ENCODE measurements at places on chromosomes 5 and 9.

DNA sequence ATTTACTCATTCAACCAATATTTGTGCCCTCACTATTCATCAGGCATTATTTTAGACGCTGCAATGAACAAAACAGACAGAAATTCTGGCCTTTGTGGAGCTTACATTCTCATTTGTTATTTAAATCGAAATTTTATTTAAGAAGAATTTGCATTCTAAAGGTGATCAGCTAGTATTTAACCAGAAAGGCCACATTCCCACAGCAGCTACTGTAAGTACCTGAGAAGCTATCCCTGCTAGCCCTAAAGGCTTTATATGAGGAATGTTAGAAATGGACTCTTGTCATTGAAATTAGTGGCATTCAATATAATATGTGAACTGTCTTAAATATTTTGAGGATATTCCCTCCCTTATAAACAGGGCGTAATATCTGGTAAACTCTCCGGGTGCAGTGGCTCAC lies 35.0 kb upstream of the GOLM1 start:
- no peak for DNase-seq

GRCh38 chr9:135559606-135560005 lies 1.9 kb upstream of the PAEP start:
- DNase-seq, result no peak

DNA sequence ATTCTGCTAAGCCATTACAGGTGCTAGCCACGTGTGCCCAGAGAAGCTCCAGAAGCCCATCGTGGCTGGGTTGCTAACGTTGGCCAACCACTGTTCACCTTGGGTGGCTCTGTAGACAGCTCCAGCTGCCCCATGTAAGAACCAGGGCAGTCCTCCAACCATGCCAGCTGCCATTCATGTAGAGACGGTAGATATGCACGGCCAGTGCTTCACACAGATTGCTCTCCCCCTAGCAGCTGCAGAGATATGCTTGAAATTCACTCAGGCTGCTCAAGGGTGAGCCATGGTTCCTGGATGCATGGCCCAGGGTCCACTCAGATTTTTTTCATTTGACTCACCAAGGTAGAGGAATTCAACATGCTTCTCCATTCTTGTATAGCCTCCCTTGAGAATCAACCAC lies 31.0 kb downstream of the GADD45G start:
- DNase-seq, result peak; percentile 67

DNA sequence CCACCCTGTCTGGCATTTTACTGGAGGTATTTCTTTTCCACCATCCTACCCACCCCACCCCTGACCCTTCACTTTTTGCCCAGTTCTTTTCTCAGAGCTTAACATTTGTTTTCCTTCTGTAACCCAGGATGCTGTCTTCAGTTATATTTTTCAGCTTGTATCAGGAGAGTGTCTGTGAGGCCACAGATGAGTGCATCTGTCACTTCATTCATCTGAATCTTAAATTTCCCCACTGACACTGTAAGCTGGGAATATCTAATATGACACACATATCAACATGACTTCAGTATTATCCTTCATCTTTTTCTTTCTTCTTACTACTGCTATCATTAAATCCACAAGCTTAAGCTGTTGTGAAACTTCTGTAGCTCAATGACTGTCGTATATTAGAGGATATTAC lies 4.9 kb downstream of the MARCHF3 start:
- DNase-seq, result no peak

- DNase-seq, result no peak
Observed at GRCh38 chr9:82558346-82558745, 504.6 kb downstream of the RASEF start.

- no peak for DNase-seq
Observed at GRCh38 chr5:105803431-105803830, 1867.3 kb downstream of the EFNA5 start.

DNA sequence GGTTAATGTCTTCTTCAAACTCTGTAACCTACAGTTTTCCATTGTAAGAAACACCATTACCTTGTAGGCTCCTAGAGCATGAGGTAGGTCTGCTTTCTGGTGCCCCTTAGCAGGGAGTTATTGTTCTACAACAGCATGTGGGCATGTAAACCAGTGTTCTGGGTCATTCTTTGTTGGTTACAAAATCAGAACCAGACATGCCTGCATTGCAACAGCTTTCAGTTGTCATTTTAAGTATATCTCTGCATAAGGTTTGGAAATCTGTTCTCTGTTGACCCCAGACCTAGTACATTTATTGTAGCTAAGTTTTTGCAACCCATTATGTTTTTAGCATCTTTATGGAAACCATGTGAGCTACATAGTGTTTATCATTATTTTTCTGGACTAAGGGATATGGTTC lies 10.9 kb downstream of the RGMB start:
- DNase-seq, result no peak

DNA sequence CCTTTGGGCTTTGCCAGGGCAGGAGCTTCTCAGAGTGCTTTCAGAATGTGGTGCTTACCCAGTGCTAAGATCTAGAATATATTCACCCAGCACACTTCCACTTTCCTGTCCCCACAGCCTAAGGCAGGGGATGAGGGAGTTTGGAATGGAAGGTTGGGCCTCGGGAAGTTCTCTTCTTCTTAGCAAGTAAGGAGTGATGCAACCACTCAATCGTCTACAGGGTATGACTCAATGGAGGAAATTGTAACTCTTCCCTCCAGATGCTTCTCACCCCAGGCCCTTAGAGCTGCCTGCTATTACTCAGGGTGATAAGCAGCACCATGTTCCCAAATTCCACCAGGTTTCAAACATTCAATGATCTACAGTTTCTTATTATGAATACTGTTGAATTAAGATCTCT lies 30.8 kb upstream of the AGGF1 start:
- no peak for DNase-seq

GRCh38 chr5:154238776-154239481 lies 48.4 kb downstream of the GALNT10 start:
- no peak for DNase-seq

DNA sequence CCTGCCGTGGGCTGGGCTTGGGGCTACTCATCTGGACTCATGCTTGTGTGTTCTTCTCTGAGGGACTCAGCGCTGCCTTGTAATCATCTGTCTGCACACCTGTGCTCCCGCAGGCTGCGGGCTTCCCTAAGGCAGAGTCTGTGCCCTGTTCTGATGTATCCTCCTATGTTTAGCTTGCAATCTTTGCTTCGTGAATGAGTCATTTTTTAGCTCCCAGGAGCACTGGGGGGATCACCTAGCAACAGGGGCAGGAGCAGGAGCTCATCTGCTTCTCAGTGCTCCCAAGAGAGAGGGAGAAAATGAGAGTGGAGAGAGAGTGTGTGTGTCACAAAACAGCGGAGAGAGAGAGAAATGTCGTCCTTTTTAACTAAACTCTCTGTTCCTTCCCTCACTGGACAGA lies 202.4 kb upstream of the ZNF618 start:
- DNase-seq, result no peak

GRCh38 chr9:72788966-72789735 lies 163.7 kb downstream of the ALDH1A1 start:
- DNase-seq, result no peak

GRCh38 chr9:91562416-91562815 lies 138.8 kb upstream of the NFIL3 start:
- no peak for DNase-seq

- DNase-seq, result peak; percentile 8
Observed at GRCh38 chr5:73654171-73654811, 28.3 kb downstream of the ARHGEF28 start.

GRCh38 chr5:20833081-20833627 lies 845.2 kb upstream of the CDH18 start:
- peak; percentile 35 for DNase-seq

DNA sequence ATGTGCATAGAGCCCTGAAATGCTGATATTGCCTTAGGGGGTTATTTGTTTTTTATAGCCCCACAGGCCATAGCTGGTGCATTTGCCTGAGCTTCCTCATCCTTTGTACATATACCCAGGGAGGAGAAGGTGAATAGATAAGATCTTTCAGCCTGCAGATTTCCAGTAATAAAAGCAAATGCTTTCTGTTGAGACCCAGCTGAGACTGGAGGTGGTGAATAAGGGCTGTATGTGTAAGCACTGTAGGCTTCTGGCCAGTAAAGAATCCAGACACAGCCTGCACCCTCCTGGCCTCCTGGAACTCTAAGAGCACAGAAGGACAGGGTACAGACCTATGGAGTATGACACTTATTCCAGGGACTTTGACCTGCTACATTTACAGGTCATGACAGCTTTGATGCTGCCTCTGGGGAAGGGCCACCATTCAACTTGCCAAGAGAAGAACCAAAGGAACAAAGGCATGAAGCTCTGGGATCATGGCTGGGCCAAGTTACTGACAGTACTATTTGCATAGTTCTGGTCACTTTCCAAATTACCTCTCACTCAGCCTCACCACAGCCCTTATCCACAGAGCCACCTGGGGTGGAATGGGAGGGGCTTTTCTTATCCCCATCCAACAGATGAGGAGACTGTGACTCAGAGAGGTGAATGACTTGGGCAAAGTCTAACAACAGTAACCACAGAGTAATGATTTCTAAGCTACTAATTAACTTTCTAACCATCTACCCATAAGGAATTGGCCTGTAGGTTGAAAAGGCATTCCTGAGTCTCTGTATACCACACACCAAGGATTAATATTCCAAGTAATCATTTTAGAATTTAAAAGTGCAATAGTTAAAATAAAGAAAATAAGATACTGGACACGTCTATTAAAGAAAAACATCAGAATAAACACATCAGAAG lies 604.5 kb upstream of the KLF4 start:
- DNase-seq, result no peak

- DNase-seq, result no peak
Observed at GRCh38 chr5:18380729-18381362, 746.6 kb downstream of the TAF11L14 start.

GRCh38 chr5:132303589-132303988 lies 9.4 kb downstream of the SLC22A4 start:
- DNase-seq, result no peak

DNA sequence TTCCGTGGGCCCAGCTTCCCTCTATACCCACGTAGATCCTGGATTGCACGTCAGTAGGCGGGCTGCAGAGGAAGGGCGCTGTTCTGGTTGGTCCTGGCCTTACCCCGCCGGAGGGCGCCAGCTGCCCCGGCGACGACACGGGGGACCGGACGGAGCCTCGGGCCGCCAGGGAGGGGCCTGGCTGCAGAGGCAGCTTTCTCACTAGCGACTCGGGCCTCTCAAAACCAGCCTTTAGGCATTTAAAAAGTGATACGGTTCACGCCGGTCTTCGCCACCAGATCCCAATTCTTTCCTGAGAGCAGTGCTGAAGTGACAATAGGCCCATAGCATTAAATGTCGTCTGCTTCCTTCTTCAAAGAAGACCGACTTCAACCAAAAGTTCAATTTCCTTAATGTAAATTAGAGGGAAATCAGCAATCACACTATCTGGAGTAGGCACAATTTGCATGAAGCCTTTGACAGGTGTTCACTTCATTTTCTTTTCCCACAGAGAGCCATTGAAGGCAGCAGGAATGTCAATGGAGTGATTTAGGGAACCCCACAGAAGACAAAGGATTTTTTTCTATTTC lies 17.6 kb upstream of the UBE2D2 start:
- no peak for DNase-seq

DNA sequence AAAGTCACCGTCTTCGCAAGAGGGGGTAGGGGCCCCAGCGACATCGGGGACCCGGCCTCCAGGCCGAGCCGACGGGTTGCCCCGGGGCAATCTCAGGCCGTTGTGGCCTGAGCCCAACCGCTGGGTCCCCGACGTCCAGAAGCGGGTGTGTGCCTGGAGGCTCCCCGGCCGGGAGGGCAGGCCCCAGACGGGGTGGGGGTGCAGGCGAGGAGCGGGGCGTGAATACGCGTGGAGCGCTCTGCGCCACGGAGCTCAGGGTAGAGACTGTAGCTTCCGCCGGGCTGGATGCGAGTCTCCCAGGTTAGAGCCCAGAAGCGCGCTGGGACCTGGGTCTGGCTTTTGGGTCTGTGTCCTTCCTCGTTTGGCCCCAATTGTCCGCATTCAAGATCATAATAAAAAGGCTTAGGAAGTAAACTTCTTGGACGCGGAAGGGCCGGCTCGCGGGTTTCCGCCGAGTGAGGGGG lies 3.5 kb downstream of the BARX1 start:
- DNase-seq, result no peak

GRCh38 chr5:115417076-115417475 lies 120.6 kb upstream of the CCDC112 start:
- DNase-seq, result no peak

GRCh38 chr5:146744068-146744745 lies 134.3 kb downstream of the PPP2R2B start:
- DNase-seq, result peak; percentile 46

DNA sequence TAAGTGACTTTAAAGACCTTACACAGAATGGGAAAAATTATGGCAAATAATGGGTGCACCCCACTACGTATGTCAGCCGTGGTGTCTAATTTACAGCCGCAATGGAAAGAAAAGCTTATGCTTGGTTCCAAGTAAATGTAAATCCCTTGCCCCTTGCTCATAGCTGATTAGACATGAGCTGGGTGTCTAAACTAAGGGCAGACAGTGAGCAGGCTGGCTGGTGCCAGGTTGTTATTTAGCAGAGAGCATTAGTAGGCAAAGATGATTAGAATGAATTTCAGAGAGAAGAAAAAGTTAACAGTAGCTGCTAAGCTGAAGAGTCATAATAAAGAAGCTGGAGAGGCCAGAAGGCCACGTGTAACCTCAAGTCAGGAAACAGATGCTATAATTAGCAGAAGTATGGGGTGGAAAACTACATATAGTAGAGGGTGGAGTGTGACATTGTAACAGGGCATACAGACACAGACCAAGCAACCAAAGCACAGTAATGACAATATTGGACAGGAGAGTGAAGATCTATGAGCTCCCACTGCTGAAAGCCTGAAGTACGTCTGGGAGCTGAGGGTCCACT lies 257.7 kb downstream of the MCTP1 start:
- DNase-seq, result no peak

- DNase-seq, result no peak
Observed at GRCh38 chr5:157115502-157115901, 6.7 kb upstream of the HAVCR2 start.

DNA sequence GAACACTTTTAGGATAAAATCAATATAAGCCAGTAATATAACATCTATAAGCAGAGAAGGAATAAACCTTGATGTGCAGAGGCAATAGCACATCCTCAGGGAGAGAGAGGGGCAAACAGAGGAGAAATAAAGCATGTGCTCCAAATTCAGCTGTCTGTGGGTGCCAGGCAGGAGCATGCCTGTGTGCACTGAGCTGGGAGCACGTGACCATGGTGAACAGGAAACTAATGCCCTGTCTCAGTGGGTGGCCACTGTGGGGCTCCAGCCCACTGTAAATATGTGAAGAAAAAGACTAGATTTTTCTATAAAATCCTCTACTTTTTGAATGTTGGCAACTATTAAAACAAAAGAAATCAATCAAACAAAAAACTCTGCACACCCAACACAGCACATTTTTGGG lies 55.3 kb downstream of the FYB1 start:
- DNase-seq, result no peak

DNA sequence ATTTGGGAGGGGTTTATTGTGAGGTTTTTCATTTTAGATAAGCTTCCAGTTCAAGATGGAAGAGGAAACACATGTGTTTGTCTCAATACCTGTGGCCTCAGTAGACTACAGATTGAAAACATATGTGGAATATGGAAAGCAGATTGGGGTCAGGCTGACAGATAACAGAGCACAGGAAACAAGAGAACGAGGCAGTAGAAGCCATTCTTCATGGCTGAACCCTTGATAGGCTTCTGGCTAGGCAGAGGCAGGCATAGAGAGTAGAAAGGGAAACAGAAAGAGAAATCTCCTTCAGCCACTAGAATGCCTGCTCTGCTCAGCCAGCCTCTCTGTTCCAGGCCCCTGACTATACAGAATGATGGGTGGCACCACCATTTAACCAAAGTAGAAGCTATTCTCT lies 152.5 kb downstream of the MUSK start:
- DNase-seq, result no peak

Measured in NCI-H2081 (cell line).